Ureter (tissue), 1 donor: ENCODE measurements at places on chromosomes 2 and 18. TPM values are rescaled to one million over a fixed set of nuclear protein-coding genes. Genes with fewer than 3 reads are reported as not detected.

GRCh38 chr2:108579623-108580022 lies 45.4 kb downstream of the LIMS1 start:
- DNase-seq: no peak

GRCh38 chr18:50170004-50170403 lies 24.9 kb downstream of the MYO5B start:
- no peak for DNase-seq

DNA sequence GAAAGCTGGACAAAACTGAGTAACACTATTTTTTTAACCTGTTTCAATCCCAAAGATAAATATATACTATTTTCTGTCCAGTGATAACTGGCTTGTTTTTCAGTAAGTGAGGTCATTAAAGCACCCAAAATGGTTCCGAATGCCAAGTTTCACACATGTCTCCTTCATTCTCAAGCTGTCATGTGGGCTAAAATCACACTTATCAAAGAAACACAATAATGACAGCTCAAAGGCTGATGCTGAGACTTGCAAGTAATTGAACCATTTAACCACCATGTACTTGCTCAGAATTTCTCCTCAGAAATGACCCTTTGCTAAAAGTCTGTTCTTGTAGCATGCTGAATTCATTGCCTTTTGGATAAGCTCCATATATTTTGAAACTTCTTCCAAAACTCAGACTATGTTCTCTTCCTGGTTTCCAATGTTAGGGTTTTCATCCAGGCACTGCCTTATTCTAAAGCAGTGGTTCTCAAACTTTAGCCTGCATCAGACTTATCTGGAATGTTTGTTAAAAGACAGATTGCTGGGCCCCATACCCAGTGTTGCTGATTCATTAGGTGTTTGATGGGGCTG lies 149.8 kb downstream of the VWC2L start:
- no peak for DNase-seq

- no peak for DNase-seq
Observed at GRCh38 chr2:158718196-158718585, 76.9 kb upstream of the DAPL1 start.

- DNase-seq: no peak
Observed at GRCh38 chr2:176080540-176081375, 3.0 kb downstream of the EVX2 start.

Gene AGAP1
- 43.2 TPM for total RNA-seq

Gene BOK
- total RNA-seq: 16.0 TPM

Gene MBOAT2
- 40.7 TPM for total RNA-seq

Gene GATA6
- 12.6 TPM for total RNA-seq

DNA sequence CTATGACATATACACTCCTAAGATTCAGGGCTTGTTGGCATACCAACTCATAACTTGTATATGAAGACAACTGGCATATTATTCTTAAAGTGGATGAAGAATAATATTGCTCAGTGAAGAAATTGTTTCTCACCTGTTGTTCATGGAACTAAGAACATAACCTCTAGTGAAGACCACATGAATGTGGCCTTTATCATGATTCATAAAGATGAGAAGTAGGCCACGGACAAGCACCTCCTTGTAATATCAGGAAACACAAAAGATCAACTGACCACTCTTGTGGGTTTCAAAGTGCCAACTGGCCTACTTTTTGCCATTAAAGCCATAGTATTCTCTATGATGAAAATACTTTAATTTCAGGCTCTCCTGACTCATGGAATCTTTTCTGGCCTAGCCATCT lies 407.4 kb downstream of the GRB14 start:
- no peak for DNase-seq

- DNase-seq: no peak
Observed at GRCh38 chr2:227908266-227909054, 37.0 kb downstream of the DAW1 start.

- DNase-seq: no peak
Observed at GRCh38 chr2:88615822-88616221, 11.4 kb downstream of the EIF2AK3 start.

Gene SERPINB3
- not detected for total RNA-seq

Gene MSGN1
- total RNA-seq: not detected

Gene DNAH7
- 5.5 TPM for total RNA-seq

- no peak for DNase-seq
Observed at GRCh38 chr2:128390256-128390990, 71.8 kb upstream of the HS6ST1 start.

DNA sequence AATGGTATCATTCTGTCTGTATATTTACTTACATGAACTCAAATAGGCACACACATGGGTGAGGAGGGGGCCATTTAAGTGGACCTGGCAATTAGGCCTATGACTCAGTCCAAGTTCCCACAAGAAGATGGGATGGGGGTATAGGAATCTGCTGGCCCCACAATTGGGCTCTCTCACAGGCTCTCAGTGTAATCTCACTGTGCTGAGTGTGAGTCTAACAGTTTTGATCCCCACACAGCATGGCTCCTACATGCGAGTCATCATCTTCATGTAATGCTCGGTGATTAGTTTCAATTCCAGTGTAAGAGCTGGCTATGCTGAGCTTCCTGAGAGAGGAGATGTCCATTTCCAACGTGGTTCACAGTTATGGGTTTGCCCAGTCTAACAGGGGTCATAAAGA lies 114.0 kb downstream of the GATA6 start:
- no peak for DNase-seq

GRCh38 chr18:417495-417894 lies 83.0 kb downstream of the COLEC12 start:
- DNase-seq: no peak

DNA sequence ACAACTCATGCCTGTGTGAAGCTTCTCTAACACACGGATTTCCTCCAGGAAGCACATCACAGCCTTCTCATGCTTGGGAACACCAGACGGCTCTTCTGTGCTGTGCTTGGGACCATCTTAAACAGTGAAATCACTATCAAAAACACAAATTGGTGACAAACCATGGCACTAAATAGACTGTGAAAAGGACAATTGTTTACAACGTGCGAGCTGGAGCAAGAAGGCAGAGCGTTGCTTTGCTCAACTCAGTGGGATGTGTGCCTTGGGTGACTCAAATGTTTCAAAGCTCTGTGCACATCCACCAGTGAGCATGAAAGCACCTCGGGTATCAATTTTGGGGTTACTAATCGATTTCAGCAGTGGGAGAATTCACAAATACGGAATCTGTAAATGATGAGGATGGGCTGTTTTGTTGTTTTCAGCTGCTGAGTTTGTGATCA lies 182.4 kb upstream of the ARL4C start:
- DNase-seq: no peak

Gene VWC2L
- not detected for total RNA-seq

- DNase-seq: no peak
Observed at GRCh38 chr2:174740721-174741120, 23.6 kb downstream of the CHRNA1 start.

Gene CEBPZ
- total RNA-seq: 52.0 TPM

Gene KIAA2012
- not detected for total RNA-seq

- DNase-seq: no peak
Observed at GRCh38 chr2:100365434-100365833, 43.1 kb upstream of the LONRF2 start.

Gene ABCB11
- 0.18 TPM for total RNA-seq
